ENCODE measurements at places on chromosomes 2 and 18.
A peak's percentile ranks its signal among the peaks of the same experiment; 100 is the strongest.

DNA sequence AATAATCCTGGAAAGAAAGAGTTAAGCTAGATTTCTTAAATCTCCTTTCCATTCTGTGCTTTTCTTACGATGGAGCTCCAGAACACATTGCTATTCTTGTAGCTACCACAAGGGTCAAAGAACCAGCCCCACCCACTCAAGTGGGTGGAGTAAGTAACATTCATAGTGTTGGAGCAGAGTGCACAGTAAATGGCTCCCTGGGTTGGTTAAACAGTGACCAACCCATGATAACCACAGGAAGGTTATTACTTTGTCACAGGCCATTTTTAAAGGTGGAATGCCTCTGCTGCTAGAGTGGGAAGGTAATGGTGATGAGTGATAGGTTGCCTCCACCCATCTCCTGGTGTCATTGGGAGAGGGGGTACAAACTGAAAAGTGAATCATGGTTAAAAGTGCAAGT is 13.9 kb downstream of the ARPC2 start:
- DNase-seq, result peak; percentile 12

DNA sequence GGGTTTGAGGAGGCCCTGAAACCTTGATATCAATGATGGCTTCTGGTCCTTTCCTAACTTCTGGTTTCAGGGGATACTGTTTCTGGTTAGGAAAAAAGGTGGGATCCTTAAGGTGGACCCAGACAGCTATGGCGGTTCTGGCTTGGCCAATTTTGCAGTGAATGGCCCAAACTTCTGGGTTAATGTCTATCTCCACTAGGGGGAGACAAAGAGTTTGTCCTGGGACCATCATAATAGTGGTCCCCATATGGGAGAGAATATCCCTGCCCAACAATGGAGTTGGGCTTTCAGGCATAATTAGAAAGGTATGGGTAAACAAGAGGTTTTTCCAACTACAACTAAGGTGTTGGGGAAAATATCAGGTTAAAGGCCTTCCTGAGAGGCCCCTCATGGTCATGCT is 273.5 kb downstream of the CALCRL start:
- DNase-seq, result no peak

DNA sequence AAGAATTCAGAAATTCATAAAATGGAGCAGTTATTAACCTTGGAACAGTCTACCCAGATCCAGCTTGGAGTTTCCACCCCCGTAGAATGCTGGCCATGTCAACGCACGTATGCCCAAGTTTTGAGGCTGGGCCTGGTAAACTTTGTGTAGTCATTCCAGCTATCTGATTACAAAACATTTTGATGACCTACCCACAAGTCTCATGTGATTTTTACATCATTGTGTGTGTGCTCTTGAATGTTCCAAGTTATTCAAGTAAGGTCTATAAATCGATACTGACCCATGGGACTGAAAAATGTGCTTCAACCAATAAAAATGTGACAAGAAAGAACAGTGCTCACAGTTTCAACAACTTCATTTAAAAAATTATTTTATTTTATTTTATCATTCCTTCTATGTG is 32.5 kb upstream of the ICOS start:
- no peak for DNase-seq

DNA sequence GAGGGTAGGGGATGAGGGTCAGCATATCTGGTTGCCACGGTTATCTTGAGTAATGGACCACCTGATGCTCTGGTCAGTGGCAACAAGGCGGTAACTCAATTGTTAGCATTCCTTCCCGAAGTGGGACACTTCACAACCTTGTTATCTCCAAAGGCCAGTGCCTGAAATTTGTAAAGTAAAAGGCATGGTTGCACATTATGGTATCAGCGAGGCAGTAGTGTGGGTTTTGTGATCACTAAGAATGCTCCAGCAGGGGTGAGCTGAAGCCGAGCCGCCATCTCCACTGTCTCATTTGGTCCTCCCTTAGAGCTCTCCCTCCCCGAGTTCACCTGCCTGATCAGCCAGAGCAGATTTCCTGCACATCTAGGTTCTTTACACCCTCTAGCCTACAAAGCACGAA is 50.5 kb upstream of the LGALSL start:
- DNase-seq, result no peak

DNA sequence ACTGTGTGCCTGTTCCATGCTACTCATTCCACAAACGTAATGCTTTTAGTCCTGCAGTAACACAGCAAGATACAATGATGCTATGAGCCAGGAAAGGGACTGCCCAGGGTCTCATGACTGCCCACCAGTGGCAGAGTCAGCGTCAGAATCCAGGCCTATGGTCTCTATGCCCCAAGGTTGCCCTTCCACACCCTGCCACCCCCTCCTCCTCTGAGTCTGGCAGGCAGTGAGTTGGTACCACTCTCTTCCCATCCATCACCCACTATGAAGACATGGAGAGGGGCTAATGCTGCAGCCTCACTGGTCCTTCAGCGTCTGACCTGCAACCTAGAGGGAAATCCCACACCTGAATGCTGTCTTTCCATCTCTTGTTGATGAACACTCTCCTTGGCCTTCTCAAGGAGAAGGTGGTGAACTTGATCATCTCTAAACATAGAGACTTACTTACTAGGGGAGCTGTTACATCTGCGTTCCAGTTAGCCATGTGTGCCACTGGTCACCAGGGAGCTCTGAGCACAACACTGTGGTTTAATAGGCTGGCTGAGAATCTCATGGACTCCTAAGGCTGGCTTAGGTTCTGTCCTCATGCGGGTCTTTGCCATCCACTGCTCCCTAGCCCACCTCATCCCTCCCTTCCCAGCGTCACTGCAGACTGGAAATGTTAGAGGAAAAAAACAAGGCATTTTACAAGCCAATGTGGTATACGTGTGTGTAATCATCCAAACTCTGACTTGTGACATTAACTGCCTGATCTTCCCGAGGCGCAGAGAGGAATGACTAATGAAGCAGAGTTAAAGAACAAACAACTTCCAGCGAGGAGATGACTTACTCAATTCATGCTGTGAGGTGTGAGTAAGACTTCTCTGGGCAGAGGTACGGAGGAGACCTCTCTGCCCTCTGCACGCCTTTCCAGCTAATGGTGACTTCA is 28.8 kb downstream of the STEAP3 start:
- no peak for DNase-seq

DNA sequence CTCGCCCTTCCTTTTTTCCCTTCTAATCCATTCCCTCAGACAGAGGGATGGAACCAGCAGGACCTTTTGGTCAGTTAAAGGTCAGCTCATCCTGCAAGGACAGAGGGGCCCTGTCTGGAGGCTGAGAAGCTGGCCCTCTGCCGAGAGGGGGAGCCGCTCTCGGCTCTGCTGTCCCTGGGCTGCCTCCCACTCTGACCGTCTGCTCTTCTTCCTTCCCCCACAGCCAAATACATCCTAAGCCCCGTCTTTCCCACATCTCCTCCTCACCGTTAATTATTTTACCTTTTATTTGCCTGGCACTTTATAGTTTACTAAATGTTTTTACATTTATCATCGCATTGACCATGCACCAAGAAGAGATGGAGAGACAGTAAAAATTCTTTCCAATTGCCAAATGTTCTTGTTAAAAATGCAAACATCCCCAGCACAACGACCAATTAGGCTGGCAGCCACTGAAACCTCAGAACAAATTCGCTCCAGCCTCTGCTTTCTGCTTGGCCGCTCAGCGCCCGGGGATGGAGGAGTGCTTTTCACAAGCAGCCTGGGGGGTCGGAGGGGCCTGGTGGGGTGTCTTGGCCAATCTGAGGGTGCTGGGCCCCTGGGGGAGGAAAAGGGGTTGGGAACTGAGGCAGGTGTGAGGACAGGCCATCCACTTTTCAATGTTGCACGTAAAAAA is 123.7 kb downstream of the TNS1 start:
- no peak for DNase-seq

DNA sequence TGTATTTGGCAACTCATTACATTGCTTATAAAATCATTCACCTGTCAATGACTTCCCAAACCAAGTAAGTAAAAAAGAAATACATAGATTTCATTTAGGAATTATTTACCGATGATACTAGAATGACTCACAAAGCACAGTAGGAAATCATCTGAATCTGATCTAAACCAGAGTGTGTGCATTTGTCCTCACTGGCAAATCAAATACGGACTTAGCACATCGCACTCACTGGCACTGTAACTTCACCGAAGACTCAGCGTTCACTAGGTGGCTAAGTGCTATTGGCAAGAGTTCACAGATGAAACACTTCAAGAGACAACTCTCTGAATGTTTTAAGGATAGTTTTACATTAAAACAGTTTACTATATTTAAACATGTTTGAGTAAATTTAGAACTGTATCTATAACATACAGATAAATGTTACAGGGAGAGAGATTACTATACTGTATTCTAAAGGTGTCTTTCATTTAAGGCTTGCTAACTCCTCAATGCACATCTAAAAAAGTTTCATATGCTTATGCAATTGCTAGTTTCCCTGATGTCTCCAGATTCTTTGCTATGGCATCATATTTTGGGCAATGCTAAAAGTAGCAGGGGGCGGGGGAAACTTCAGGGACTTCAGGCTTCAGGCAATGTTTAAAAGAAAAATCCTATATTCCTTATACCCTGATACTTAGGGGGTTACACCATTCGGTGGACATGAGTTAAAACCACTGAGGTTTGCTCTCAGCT is 48.8 kb downstream of the STK39 start:
- DNase-seq, result no peak

DNA sequence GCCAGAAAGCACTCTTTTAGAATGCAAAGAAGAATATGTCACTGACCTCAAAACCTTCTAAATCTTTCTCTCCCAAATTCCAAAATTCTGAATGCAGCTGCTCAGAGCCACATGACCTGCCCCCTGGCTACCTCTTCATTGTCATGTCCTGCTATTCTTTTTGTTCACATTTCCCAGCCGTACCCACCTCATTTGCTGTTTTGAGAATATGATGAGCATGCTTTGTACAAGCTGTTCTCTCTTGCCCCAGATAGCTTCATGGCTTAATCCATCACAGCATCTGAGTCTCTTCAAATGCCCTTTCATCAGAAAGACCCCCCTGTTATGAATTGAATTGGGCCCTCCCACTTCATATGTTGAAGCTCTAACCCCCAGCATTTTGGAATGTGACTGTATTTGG is 214.3 kb downstream of the KCNS3 start:
- no peak for DNase-seq

DNA sequence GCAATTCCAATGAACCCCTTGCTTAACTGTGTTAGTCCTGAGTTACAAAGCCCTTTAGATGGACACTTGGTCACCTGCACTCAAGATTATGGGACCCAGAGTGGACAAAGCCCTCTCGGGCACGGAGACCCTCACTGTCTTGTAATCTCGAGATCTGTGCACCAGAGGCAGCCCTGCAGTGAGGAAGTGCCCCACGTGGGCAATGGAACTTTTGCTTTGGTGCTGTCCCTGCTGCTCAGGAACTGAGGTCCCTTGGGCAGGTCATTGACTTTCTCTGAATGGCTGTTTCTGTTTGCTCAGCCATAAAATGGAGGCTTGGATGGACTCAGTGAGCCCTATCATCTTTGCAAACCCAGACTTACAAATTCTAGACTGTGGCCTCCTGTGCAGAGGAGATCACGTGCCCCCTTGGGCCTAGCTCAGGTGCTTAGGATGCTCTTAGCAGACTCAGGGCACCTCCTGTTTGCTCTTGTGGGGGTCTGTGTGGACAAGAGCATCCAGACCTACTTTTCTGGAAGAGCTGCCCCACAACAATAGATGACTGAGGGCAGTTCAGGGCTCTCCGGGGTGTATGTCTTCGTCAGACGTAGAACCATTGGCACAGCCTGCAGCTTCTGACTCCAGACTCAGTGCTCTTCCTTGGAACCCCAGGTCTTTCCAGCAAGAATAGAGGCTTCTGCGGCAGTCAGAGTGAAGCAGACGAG is 94.5 kb upstream of the HS6ST1 start:
- no peak for DNase-seq

GRCh38 chr2:96144481-96145035 is 682 bp downstream of the DUSP2 start:
- DNase-seq, result peak; percentile 54

All from activated CD4-positive, alpha-beta T cell treated with anti-CD3 and anti-CD28 coated beads for 4 hours (primary cell).